ENCODE measurements at places on chromosomes 1 and 21.
A peak's percentile ranks its signal among the peaks of the same experiment; 100 is the strongest.

DNA sequence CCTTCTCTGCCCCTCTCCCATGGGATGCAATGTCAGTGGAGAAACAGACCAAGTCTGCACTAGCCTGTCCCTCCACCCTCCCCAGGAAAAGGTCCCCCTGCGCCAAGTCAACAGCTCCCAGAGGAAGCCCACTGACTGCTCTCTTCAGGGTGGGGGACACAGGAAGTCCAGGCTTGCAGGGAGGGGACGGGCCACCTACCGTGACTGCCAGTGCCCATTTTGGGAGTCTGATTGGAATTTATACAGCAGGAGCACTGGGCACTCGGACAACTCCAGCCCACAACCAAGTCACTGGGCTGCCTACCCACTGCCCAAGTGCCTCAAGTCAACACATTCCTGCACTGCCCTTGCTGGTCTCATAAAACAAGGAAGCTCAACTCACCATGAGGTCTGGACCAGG, 6.1 kb downstream of the CCNL2 start:
- no peak for DNase-seq

- no peak for DNase-seq
These were observed 123.7 kb downstream of the DISC1 start for GRCh38 chr1:231750296-231750695.

GRCh38 chr1:24952413-24952841, 22.4 kb upstream of the RUNX3 start:
- DNase-seq = no peak

DNA sequence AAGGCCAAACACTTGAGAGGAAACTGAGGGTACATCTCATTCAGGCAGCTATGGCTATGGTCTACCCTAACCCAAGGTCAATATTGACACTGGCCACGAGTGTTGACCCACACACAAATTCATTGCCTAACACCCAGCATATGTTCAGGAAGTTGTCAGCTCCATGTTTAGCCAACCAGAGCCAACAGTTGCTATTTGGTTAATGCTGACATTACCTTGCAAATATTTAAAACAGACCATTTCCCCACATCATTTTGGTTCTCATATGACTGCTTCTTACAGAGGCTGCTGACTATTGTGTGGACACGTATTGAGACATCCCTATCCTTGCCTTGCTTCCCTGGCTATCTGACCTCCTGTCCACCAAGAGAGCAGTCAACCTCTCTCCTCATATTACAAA, 97.3 kb downstream of the LMX1A start:
- no peak for DNase-seq

- no peak for DNase-seq
These were observed 10.3 kb downstream of the MTARC1 start for GRCh38 chr1:220797044-220797443.

DNA sequence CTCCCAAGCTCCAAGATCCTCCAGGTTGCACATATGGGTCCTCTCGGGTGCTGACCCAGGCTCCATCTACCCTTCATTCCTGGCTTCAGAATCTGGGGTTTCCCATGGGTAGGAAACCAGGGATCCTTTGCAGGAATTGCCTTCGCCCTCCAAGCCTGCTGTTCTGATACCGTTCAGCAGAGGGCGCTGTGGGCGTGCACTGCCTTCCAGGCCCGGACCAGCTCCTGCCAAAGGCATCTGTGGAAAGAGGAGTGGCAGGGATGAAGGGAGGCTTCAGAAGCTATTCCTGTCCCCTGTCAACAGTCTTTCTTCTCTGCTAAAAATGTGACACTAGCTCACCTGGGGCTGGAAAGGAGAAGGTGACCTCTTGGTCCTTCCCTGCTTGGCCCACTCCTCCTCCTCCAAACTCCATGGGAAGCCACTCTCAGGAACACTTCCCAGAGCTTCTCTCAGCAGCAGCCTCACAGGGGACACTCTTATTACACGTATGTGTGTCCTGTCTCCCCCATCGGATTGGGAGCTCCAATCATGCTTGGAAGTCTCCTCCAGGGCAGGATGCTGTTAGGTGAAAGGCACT, 71.2 kb downstream of the VWA5B1 start:
- DNase-seq = peak; percentile 29

DNA sequence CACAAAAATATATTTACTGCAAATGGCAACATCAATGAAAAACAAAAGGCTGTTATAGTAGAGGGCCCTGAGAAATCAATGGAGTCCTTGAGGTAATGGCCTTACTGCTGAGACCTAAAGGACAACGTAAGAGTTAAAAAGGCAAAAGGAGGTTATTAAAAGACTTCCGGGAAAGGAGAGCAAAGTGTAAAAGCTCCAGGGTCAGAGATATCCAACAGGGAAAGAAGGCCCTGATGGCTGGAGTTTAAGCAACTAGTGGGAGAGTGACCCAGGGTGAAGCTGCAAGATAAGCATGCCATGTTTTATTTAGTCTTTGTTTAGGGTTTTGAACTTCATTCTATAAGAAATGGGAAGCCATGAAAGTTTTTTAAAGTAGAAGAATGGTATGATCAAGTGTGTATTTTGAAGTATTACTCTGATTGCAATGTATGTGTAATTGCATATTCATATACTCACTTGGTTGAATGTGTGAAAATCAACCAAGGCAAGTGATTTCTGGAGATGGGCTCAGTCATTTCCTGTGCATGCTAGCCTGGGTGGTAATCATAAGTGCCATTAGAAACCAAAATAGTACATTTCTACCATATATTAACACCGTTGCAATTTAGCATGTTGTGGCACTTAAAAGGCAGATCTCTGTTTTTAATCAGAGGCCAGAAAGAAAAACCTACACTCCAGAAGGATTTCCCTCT, 5.3 kb upstream of the DPYD start:
- DNase-seq = no peak

DNA sequence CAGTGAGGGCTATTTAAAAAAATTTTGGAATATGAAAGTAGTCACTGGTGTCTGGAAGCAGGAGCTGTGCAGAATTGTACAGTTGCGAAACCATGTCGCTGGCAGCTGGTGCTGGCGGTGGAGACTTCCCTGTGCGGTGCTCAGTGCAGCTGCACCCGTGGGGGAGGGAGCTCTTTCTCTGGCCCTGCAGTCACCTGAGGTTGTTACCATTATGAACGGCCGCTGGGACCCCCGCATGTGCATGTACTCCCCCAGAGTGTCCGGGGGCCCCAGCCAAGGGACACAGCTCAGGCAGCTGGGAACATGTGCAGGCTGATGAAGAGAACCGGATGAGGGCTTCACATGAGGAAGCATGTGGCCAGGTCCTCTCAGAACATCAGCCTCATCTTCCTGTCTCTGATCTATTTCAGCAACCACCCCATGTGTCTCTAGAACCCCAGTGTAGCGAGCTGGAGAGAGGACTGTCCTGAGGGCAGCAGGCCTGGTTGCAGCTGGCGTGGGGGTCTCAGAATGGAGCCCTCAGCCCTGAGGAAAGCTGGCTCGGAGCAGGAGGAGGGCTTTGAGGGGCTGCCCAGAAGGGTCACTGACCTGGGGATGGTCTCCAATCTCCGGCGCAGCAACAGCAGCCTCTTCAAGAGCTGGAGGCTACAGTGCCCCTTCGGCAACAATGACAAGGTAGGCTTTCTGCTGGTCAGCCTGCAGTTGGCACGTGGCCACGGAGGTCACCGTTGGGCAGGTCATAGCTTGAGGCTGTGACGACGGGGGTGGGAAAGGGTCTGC, at the start of gene TRPM2:
TRPM2 (plus strand) TSS at position 431 of the 780 bp plus-strand sequence; CDS start at position 511, 80 bp downstream.
- DNase-seq = no peak

- DNase-seq = no peak
These were observed 249.3 kb downstream of the BACH1 start for GRCh38 chr21:29547998-29548397.

DNA sequence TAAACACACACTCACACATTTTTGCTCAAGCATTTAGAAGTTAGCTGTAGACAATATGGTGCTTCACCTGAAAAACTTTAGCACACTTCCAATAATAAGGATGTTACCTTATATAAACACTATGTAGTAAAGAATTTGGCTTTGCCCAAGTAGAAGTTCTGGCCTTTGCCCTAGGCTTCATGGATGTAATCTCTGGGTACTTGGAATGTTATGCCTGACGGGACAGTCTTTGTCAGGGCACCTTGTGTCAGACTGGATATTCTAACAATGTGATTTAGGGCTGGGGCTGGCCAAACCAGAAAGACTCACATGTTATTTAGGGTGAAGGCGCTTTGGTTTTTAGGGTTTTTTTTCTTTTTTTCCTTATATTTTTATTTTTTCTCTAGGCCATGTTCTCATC, 34.8 kb upstream of the TRIM33 start:
- no peak for DNase-seq

DNA sequence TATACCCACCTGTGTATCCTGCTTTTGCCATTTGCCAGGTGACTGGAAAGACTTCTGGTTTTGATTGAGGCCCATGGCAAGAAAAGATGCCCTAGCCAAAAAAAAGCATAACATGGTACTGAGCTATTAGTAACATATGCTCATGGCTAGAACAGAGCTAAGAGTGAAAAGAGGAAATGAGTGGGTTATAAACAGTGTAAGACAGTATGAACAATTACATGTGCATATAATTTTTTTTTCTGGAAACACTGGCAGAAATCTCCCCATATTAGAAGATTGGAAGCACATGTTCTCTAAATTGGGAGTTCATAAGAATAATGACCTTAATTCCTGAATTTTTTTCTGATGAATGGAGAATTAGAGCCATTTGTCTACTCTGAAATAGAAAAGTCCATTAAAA, 41.2 kb upstream of the PDC start:
- no peak for DNase-seq

DNA sequence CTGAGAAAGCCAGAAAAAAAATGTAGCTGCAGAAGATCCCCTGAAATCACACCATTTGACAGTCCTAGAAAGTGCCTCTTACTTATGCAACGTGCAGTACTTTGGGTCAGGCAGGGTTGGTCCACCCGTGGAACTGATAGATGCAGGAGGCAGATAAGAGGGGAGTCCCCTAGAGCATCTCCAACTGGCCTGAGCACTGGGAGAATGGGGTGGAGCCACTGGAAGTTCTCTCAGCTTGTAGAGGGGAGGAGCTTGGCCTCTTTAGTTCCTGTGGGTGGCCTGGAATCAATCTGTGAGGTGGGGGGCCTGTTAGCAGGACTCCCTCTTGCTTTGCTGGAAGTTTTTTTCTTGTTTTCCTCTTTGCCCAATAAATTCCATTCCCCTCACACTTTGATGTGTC, 335.7 kb upstream of the NCAM2 start:
- DNase-seq = no peak

DNA sequence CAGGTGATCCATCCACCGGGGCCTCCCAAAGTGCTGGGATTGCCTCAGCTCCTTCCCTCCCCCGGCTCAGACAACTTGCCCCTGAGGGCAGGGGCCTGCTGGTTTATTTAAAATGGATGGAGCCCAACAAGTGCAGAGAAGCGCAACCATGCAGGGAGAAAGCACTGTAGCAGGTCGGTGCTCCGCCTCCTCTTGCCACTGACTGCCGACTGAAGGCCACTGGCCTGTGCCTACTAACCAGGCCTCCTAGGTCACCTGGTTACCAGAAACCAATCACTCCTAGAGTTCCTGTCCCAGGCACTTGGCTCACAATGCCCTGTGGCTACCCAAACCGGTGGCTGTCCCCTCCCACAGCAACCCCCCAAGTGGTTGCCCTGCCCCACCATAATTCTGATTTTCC, 35.9 kb downstream of the ZNF695 start:
- no peak for DNase-seq

- no peak for DNase-seq
These were observed 47.1 kb upstream of the CSF3R start for GRCh38 chr1:36529769-36530260.

DNA sequence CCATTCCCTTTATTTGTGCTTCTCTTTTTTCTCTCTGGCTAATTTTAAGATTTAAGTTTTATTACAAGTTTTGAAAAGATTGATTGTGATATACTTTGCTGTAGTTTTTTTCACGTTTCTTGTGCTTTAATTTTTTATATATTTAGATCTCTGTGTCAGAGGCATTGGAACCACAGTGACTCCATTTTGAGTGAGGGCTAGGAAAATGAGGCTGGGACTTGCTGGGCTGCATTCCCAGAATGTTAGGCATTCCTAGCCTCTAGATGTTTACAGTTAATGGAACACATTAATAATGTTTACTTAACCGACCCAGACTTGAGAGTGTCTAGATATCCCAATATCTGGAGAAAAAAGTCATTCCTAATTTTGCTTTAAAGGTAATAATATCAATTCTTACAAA, 939.4 kb downstream of the BRINP3 start:
- no peak for DNase-seq

- peak; percentile 23 for DNase-seq
These were observed 34.0 kb upstream of the BACE2 start for GRCh38 chr21:41133874-41134522.

DNA sequence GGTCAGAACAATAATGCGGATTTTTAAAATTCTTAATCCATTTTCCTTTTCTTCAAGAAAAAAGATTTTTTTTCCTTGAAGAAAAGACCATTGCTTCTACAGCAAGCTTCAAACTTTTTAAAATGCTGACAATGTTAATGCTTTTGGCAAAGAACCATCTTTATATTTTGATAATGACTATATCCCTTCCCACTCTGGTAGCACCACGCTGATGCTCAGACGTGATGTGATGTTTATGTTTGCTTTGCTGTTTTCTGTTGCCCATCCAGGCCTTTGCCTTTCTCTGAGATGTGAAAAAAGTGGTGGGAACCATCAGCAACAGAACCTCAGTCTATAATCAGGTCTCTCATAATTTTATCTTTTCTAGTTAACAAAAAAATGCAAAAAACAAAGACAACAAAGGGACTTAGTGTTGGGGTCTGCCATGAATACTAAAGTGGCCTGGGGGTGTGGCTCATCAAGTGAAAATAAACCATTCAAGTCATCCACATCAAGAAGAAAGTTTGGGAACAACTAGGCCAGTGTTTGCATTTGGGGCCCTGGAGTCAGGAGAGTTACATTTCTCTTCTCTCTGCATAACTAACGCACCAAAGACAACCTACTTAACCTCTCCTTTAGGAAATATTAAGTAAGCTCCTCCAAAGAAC, 244.6 kb upstream of the DMRTA2 start:
- DNase-seq = no peak

DNA sequence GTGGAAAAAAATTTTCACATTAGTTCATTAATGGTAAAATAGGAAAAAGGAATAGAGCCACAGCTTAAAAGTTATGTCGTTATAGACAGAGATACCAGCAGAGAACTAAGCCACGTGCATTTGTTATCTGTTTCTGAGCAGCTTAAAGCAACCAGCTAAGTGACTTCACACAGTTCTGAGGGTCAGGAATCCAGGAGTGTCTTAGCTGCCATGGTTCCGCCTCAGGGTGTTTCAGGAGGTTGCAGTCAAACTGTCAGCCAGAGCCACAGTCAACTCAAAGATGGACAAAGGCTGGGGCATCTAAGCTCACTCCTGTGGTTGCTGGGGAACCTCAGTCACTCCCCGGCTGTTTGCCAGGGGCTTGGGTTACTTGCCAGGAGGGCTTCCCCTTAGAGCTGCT, 515.8 kb downstream of the SMYD3 start:
- no peak for DNase-seq

GRCh38 chr1:46030876-46031660, 101.4 kb downstream of the PIK3R3 start:
- no peak for DNase-seq
